Fibroblast of lung (primary cell): ENCODE measurements at places on chromosomes 6 and 20. TPM values are rescaled to one million over a fixed set of nuclear protein-coding genes. Genes with fewer than 3 reads are reported as not detected.

DNA sequence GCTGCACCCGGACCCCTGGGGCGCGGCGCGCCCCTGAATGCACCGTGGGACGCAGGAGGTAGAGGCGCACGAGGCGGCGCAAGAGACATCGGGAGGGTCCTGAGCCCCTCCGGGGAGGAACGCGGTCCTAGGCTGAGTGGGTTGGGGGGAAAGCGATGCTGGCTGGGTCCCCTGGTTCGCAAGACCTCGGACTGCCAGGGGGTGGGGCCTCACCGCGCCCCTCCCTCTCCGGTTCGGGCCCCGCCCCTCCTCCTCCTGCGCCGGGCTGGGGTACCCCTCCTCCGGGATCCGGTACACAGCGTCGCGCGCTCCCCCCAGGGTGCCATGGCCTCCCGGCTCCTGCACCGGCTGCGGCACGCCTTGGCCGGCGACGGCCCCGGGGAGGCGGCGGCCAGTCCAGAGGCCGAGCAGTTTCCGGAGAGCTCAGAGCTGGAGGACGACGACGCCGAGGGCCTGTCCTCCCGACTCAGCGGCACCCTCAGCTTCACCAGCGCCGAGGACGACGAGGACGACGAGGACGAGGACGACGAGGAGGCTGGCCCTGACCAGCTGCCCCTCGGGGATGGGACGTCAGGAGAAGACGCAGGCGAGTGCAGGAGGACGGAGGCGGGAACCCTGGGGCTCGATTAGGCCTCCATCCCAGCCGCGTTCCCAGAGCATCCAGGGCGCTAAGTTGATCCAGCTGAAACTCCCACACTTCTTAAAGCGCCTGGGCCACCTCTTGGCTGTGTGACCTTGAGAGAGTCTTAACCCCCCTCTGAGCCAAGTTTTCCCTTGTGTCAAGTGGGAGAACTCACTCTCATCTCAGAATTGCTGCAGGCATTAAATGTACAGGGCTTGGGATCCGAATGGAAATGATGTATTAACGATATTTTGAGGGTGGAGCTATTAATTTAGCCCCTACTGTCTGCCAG lies 541 bp downstream of the SNX21 start:
- peak; percentile 73 for DNase-seq

DNA sequence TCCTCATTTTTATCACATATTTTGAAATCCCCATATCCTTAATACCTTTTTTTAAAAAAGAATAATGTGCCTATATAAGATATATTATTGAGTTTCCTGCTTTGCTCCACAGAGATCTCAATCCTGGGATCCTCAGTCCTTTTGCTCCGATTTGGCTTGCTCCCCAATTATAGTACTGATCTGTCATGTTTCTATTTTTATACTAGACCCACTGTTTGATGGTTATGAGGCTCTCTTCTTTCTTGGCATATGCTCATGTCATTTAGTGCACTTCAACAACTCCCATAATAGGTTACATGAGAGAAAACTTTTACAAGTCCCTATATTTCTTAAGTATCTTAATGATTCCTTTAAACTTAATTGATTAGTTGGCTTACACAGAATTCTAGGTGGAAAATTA lies 958.5 kb upstream of the EPHA7 start:
- no peak for DNase-seq

GRCh38 chr6:16657768-16658167 lies 103.5 kb downstream of the ATXN1 start:
- DNase-seq, result no peak

DNA sequence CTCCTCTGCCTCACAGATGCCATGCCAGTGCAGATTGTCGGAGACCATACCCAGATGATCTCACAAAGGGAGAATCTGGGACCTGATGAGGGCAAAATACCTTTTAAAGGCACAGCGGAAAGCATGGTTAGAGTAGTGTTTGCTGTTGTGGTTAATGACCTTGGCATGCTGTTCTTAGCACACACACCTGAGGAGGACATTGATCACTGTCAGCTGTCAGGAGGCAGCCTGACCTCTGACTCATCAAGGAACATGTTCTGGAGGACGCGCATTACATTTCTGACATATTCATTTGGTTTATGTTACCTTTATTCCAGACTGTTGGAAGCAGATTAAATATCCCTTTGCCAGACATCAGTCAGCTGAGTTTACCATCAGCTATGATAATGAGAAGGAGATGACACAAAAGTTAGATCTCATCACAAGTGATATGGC lies 57.1 kb downstream of the GOPC start:
- DNase-seq, result no peak

DNA sequence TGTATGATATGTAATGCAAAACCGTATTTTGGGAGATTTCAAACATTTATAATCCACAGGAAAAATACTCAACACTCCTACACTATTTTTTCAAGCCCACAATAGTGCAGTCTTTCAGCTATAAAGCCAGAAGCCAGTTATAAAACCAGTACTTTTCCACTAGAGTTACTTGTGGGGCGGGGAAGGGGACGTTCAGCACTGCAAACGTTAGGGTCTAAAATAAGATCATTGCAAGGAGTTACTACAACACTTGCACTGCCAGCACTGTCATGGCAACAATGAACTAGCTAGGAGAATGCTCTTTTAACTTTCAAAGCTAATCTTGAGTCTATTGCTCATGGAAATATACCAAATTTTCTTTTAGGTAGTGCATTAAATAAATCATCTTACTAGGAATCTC lies 14.7 kb downstream of the SESN1 start:
- DNase-seq, result no peak

- DNase-seq, result no peak
These were observed 24.0 kb downstream of the TSHZ2 start for GRCh38 chr20:52996130-52996529.

BPI gene
- not detected in 2 replicates for total RNA-seq

BTNL2 gene
- total RNA-seq, result not detected in 2 replicates

TOX2 gene
- 4.4 and 5.9 TPM in 2 replicates for total RNA-seq
